ENCODE measurements at places on chromosomes 5 and 9.

DNA sequence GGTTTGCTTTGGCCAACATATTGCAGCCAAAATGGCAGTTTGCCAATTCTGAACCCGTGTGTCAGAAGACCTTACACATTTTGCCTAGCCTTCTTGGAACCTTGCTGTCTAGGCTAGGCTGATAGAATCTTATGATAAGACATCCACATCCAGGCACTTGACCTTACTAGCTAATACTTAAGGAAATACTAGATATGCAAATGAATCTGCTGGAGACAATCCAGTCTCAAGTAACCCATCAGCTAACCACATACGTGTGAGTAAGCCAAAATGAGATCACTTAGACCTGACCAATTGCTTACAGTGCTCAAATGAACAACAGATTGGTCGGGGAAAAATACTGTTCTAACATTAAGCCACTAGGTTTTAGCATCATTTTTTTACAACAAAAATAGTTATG lies 1504.6 kb upstream of the CDH9 start:
- DNase-seq, result no peak

DNA sequence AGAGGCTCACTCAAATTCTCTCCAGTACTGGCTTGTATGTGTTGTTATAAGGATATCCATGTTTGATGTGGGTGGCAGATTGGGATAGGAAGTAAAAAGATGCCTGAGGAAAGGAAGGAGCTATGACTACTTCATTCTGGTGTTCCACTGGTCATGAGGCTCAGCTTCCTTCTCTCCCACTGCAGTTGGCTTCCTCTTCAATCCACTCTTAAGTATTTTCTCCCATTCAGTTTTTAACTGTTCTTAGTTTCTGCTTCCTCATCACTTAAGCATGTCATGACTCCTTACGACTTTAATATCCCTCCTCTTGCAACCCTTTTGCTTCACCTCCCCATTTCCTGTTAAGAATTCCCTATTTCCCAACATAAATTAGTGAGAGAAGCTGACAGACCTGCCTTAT lies 81.1 kb downstream of the PJA2 start:
- no peak for DNase-seq

DNA sequence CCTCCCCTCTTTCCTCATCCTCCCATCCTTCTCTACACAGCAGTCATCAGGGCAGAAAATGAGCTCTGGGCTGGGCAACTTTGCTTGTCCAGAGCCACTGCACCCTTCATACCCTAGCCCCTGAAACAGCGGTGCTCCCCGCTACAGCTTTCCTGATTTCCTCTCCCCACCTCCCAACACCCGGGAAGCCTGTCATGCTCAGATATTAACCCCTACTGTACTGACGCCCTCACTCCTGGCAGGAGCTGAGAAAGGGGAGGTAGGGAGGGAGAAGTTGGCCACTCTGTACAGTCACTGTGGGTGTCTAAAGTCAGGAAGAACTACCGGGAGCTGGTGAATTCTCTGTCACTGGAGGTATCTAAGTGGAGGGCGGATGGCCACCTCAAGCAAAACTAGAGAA lies 782 bp downstream of the CAMK2A start:
- no peak for DNase-seq

DNA sequence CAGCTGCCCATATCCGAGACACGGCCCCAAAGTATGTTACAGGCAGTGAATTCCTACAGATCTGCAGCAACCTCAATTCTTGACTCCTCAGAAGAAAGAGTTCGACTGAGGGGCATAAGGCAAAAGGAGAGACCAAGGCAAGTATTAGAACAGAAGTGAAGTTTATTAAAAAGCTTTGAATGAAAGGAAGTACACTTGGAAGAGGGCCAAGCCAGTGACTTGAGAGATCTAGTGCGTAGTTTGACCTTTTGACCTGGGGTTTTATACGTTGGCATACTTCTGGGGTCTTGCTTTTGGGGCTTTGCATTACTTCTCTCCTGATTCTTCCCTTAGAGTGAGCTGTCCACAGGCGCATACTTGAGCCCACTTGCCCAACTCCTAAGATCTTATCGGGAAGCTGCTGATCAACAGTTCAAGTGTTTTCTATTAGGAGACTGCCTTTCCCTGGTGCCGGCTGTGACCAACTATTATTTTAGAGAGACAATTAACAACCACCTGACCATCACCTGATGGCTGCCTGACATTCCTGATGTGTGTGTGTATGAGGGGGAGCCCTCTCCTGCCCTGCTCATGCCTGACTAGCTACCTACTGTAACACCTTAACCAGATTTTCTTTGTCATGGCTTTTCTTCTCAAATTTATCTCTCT lies 1.5 kb upstream of the DEPDC1B start:
- no peak for DNase-seq

DNA sequence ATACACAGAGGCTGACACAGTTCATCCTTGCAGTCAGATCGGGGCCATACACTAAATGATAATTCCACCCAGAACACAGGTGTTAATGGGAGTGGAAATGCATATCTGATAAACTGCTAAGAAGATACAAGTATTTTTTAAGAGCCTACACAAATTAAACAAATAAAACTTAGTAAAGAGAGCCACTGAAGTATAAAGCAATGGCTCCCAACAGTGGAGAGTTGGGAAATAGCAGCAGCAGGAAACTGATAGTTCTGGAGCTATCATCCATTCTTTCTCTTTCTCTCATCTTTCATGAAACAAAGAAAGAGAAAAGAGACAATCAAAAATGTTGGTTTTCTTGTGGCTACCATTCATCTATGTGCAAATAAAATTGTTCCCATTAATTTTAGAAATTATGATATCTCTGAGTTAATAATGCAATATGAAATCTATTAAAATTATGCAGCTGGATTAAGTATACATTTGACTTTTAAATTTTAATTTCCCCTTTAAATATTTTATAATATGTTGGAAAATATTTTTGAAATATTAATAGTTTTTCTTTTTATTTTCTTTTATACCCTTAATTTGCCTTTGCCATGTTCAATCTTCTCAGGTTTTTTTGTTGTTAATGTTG lies 120.8 kb downstream of the EMB start:
- no peak for DNase-seq

GRCh38 chr5:144691936-144692335 lies 521.3 kb downstream of the KCTD16 start:
- no peak for DNase-seq

DNA sequence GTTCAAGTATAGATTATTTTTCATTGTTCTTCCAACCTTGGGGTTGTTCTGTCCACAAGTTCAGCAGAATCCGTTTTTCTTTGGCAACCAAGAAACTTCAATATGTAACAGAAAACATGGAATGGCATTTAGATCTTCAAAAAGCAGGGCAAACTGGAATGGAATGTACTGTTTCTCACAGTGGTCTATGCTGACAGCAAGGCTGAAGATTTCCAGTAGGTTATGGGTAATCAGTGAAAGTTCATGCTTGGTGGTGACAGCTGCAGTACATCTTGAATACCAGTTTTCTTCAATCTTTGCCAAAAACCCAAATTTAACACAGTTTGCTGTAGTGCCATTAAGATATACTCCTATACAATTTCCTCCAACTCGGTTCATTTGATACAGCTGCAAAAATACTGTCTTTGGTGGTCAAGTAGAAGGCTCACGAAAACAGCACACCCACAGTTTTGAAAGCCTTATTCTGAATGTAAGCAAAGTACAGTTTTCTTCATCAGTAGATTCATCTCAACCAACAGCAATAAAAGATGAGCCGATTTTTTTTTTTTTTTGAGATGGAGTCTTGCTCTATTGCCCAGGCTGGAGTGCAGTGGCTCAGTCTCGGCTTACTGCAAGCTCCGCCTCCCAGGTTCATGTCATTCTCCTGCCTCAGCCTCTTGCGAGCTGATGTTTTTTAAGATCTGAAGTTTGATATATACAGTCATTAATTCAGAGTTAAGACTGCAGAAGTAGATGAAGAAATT lies 4.9 kb downstream of the TRIM52 start:
- DNase-seq, result no peak

GRCh38 chr9:94289691-94290090 lies 30.6 kb downstream of the ZNF169 start:
- no peak for DNase-seq

DNA sequence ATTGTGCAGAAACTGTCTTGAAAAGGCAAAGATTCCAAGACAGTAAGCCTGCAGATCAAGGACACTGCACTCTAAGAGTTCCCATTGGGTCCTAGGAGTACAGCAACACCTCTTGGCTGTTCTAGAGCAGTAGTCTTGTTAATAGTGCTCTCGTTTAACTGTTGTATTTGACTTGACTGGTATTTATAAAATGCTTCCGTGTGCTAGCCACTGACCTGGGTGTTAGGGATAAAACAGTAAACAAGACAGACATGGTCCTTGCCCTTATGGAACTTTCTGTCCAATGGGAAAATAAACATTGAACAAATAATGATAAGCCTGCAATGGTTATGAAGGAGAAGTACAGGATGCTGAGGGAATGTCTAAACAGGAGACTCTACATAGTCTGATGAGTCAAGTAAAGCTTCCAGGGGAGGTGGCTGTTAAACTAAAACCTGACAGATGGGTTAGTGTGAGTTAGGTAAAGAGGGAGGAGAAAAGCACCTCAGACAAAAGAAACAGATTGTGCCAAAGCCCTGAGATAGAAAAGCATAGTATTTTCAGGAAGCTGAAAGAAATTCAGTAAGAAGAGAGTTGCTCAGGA lies 33.3 kb downstream of the TDRD7 start:
- DNase-seq, result no peak

DNA sequence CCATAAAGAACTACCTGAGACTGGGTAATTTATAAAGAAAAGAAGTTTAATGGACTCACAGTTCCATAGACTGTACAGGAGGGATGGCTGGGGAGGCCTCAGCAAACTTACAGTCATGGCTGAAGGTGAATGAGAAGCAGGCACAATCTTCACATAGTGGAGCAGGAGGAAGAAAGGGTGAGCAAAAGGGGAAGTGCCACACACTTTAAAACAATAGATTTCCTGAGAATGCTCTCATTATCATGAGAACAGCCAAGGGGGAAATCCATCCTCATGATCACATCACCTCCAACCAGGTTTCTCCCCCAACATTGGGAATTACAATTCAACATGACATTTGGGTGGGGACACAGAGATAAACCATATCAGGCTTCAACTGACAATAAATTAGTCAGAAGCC lies 664.9 kb downstream of the TAF11L14 start:
- no peak for DNase-seq

- DNase-seq, result no peak
Observed at GRCh38 chr5:31225613-31226012, 32.1 kb downstream of the CDH6 start.

DNA sequence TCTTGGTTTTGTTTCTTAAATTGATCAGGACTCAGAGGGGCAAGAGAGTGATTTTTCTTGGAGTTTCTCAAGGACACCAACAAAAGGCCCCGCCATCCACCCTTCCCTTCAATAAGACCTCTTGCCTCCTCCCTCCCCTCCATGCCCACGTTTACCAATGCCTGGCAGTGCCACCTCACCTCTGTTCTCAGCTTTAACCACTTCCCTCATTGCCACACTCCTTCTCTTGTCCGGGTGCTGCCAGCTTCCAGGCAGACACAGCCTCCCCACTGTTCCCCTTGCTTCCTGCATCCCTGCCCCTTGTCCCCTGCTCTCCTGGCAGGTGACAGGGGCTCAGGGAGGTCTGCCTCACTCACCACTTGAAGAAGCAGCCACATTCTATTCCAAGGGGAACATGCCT lies 90.8 kb downstream of the LHX2 start:
- DNase-seq, result no peak

- DNase-seq, result no peak
Observed at GRCh38 chr9:2872931-2873323, 29.0 kb upstream of the PUM3 start.

DNA sequence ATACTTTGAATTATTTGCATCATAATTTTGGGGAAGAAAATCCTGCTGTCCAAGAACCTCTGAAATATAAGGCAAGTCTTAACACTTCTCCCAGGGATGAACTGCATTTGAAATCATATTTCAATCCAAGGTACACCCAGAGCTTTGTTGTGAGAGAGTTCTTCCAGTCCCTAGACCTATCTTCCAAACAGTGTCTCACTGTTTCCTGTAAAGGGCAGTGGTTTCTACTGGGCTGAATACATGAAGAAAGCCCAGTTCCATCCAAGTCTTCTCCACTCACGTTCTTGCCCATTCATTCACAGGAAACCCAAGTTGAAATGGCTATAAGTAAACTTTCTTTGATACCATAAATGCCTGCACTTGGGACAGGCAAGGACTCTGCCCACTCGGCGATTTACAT lies 108.3 kb upstream of the LHFPL2 start:
- DNase-seq, result no peak
